Cerebellar cortex (tissue), 1 donor: ENCODE measurements at places on chromosomes 13 and 19.

- DNase-seq, result no peak
Measured at GRCh38 chr19:9877780-9878510, 42.8 kb downstream of the PIN1 start.

GRCh38 chr19:49019242-49019932, 2.5 kb upstream of the LHB start:
- peak; percentile 28 for DNase-seq

DNA sequence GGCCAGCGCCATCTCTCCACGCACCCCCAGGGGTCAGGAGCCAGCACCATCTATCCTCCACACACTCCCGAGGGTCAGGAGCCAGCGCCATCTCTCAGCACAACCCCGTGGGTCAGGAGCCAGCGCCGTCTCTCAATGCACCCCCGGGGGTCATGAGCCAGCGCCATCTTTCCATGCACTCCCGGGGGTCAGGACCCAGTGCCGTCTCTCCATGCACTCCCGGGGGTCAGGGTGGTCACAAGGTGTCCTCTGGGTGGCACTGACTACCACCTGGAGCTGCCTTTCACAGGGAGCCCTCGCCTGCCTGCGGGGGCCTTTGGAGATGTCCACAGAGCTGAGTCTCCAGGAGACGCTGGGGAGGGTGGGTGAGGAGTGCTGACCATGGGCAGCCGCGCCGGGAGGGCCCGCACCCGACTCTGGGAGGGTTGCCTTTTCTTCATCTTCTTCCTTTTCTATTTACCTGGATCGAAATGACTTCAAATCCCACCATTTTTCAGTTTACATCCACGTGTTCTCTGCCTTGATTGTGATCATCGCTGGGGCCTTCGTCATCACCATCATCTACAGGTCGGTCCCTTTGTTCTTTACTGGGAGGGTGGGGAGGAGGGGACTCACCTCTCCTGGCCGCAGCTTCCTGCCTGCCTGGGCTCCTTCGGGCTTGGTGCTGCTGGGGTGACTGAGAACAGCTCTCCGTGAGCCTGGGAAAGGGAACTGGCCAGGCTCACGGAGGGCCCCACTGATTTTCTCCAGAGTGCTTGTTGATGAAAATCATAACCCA, 19.1 kb downstream of the TEX29 start:
- no peak for DNase-seq

DNA sequence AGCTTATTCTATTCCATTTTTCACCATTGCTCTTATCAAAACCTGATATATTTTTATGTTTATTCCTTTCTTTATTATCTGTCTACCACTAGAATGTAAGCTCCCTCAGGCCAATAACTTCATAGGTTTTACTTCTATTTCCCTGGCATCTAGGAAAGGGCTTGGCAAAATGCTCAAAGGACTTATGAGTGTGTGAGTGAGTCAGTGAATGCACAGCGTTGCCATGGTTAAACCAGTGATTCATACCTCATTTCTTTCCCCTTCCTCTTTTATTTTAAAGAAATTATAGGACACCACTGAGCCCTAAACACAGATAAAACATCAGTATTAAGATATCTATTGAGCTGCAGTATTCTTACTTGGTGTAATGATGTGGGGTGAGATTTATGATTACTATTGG, 162.1 kb downstream of the GPC6 start:
- no peak for DNase-seq

DNA sequence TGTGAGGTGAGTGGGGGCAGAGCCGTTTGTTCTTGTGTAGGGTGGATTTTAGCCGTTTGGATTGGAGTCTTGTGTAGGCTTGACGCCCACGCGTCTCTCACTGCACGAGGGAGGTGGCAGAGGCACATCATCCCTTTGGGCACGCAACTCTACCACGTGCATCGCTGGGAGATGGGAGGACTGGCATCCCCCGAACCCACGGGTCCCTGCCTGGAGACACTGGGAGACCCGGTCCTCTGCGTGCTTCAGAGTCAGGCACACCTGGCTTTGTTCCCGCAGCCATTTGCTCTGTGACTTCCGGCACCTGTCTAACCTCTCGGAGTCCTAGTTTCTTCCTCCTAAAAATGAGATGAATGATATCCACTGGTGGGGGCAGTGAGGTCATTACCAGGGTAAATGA, 6.4 kb downstream of the ARHGEF7 start:
- no peak for DNase-seq

- DNase-seq, result no peak
Measured at GRCh38 chr19:38769635-38770211, 3.6 kb downstream of the LGALS7 start.

GRCh38 chr19:5040544-5041167, 71.7 kb downstream of the KDM4B start:
- no peak for DNase-seq
